ENCODE measurements at places on chromosomes 7 and 10.
A peak's percentile ranks its signal among the peaks of the same experiment; 100 is the strongest.

DNA sequence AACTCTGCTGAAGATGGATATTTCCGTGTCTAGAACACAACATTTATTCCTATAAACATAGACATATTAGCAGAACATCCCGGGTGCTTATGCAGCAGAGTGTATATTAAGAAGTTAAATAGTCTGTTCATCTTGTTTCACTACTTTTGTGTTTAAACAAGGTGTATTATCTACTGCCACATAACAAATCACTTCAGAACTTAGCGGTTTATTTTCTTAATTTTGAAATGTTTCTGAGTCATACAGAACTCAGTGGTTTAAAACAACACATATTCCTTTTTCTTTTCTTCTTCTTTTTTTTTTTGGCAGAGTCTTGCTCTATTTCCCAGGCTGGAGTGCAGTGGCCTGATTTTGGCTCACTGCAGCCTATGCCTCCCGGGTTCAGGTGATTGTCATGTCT is 25.8 kb downstream of the DENND10 start:
- DNase-seq: no peak

DNA sequence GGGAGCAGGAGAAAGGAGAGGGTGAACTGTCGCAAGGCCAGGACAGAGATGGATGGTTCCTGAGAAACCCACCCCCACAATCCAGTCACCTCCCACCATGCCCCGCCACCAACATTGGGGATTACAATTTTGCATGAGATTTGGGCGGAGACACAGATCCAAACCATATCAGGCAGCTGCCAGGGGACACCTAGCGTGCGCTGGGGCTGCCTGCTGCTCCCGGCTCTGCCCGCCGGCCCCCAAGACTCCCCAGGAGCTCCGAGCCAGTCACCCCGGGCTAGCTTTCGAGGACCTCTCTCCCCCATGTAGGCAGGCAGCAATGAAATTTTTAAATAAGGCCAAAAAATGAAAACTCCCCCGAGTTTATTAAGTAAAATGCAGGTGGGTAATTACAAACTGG is 111.7 kb downstream of the UNCX start:
- DNase-seq: peak; percentile 2

- peak; percentile 58 for DNase-seq
Measured at GRCh38 chr10:122102146-122102868, 113.3 kb downstream of the TACC2 start.

- DNase-seq: no peak
Measured at GRCh38 chr7:134357486-134357885, 40.8 kb upstream of the SLC35B4 start.

GRCh38 chr10:62166331-62167131 is 102.1 kb downstream of the RTKN2 start:
- no peak for DNase-seq

GRCh38 chr10:132100556-132101349 is 35.0 kb downstream of the JAKMIP3 start:
- DNase-seq: no peak

GRCh38 chr10:91820144-91820543 is 21.9 kb downstream of the TNKS2 start:
- no peak for DNase-seq

DNA sequence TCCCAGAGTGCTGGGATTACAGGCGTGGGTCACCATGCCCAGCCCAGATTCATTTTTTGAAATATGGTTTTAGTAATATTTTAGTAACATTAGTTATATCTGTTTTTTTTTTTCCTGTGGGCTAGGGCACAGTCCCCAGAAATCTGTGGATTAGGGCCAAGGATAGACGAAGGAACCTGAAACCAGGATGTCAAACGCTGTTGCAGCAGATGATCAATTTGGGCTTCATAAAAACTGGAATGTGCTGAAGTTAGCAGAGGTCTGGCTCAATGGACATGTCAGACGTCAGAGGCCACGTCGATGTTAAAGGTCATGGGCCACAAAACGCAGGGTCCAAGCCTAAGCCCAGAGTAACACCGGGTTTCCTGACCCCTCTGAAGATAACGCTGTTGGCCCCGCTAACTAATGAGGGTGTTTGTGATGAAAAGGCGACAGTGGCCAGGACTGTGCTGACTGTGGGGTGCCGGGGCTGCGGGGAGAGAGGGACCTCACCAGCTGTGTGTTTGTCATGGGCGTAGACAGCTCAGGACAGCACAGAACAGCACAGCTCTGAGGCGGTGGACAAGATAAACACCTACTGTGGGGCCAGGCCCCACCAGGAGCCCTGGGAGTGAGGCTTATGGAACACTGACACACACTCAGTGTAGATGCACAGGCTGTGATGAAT is 23.8 kb upstream of the GTPBP4 start:
- DNase-seq: no peak

DNA sequence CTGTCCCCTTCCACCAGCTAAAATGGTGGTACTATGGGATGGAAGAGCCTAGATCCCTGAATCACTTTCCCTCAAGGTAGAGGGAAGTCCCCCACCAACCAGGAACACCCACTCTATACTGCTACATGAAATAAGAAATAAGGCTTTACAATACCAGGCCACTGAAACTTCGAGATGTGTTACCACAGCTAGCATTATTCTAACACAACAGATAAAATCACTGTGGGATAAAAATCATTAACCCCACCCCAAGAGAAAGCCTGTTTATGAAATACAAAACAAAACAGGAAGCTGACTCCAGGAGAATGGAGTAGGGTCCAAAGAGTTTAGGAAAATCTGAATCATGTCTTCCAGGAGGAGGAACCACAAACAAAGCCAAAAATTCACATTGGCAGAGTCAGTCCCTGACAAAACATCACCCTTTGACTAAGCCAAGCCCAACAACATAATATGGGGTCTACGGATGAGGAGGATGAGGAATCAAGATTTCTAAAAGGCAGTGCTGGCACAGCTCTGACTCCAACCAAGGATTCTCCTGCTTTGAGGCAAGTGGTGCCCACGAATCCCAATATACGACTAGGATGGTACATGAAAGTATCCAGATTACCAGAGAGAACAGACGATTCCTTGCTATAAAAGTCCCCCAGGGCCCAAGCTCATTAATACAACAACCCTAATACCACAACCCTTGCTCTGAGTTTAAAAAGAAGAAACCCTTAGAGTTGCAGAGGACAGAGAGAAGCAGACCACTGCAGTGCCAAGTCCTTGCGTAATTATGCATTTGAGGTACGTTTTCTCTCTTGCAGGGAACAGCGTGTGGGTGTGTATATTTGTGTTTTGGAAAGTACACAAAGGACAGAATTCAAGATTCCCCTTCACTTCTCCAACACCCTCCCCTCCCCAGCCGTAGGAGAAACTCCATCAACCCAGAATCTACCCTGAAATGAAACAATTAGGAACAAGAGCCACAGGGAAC is 23.7 kb downstream of the XPNPEP1 start:
- peak; percentile 32 for DNase-seq

- DNase-seq: no peak
Measured at GRCh38 chr7:113015034-113015645, 71.5 kb downstream of the GPR85 start.

DNA sequence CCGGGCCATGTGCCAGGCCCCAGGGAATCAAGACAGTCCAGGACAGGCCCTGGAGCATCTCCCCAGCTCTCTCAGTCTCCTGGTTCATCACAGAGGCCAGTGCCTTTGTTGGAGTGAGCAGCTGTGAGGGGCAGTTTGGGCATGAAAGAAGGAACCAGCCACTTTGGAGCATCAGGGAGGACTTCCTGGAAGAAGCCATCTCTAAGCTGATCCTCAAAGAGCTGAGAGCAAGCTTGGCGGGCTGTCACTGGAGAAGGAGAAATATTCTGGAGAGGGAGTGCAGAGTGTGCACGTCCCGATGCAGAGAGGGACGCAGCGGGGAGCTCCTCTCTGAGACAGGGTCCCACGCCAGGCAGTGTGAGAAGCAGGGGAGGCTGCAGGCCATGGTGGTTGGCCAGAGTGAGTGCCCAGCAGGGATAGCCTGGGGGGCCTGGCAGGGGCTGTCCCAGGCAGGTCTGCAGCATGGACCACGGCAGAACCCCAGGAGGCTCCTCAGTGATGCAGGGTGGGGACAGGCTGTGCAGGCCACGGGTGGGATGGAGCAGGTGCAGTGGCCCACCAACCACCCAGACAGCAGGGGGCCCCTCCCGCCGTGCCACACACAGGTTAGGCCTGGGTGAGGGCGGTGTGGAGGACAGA is 34.7 kb downstream of the PWWP2B start:
- no peak for DNase-seq

Data from heart left ventricle (tissue), 16 donors.